ENCODE measurements at places on chromosomes 6 and 20. TPM values are rescaled to one million over a fixed set of nuclear protein-coding genes. Genes with fewer than 3 reads are reported as not detected.

The CGA gene
- not detected for total RNA-seq

The MAP1LC3A gene
- 32.1 TPM for total RNA-seq

The FAM229B gene
- 10.6 TPM for total RNA-seq

The SMOC2 gene
- total RNA-seq, result not detected

The RAD21L1 gene
- total RNA-seq, result not detected

The ULBP1 gene
- total RNA-seq, result 0.33 TPM

The RAET1L gene
- total RNA-seq, result not detected

The KIAA1755 gene
- 0.51 TPM for total RNA-seq

GRCh38 chr6:12801141-12801540 lies 84.6 kb downstream of the PHACTR1 start:
- no peak for DNase-seq
- no peak overlapping the region for H3K4me3 ChIP-seq
- H3K36me3 ChIP-seq, result no peaks in the 10 kb centered on the region
- no peaks in the 10 kb centered on the region for H3K4me1 ChIP-seq
- no peak overlapping the region for H3K27ac ChIP-seq
- H3K27me3 ChIP-seq, result no peaks in the 10 kb centered on the region

DNA sequence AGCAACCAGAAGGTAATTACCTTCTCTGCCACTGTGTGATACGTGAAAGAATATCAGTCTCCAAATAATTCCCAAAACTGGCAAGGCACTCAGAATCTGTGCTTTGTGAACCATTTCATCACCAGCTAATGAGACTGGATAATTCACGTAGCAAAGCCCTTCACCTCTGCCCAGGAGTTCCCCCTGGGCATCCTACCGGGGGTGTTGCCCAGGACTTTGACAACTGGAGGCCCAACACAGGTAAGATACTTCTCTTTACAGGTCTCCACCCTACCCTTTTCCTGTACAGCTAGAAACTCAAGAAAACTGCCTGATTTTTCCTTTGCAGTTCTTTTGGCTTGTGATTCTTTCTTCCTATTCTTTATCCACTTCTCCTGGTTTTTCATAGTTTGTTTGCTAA lies 2.7 kb upstream of the CD24 start:
- no peak overlapping the region for H3K4me3 ChIP-seq
- DNase-seq, result no peak
- H3K4me1 ChIP-seq, result peaks cover 3% of the 10 kb centered on the region
- peaks cover 31% of the 10 kb centered on the region for H3K27me3 ChIP-seq
- no peaks in the 10 kb centered on the region for H3K36me3 ChIP-seq

GRCh38 chr20:3797592-3798372 lies 1.7 kb downstream of the CDC25B start:
- DNase-seq, result no peak
- no peak overlapping the region for H3K4me3 ChIP-seq
- no peaks in the 10 kb centered on the region for H3K27me3 ChIP-seq
- H3K27ac ChIP-seq, result no peak overlapping the region

DNA sequence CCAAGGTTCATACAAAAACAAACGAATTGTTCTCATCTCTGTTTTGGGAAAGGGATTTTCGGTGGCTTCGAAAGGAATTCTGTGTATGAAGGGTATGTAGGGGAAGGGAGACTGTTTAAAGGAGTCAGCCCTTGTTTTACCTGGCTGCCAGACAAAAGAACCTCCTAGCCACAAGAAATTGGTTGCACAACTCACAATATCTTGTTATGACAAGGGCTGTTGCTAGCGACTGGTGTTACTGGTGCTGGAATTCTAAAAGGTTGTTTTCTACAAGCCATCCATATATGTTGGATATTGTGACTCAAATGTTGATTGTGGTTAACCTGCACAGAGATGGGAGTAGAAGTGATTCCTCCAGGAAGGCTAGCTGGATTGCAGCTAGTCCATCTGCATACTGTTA lies 34.6 kb upstream of the CITED2 start:
- H3K36me3 ChIP-seq, result no peaks in the 10 kb centered on the region
- H3K4me1 ChIP-seq, result no peaks in the 10 kb centered on the region
- no peaks in the 10 kb centered on the region for H3K27me3 ChIP-seq
- H3K27ac ChIP-seq, result no peak overlapping the region
- no peak for DNase-seq

- no peak for DNase-seq
- H3K27ac ChIP-seq, result no peak overlapping the region
- H3K27me3 ChIP-seq, result no peaks in the 10 kb centered on the region
- H3K4me1 ChIP-seq, result no peaks in the 10 kb centered on the region
- no peak overlapping the region for H3K4me3 ChIP-seq
These were observed 457.9 kb downstream of the HDGFL1 start for GRCh38 chr6:23027281-23027680.

DNA sequence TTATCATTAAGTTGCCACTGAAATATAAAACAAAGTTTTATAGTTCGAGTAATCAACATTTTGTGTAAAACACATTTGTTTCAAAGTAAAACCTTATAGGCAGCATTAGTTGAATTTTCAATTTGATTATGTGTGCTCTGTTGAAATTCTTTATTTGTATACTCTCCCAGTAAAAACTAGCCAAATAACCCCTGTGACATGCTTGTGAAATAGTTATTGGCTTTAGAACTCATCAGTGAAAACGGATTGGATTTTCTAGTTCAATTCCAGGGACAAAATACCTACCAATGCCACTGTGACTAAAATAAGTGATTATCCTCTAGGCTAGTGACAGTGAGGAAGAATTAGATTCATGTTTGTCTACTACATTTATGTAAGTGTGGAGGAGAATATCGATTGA lies 212.9 kb downstream of the TMEM200A start:
- DNase-seq, result no peak
- H3K27ac ChIP-seq, result no peak overlapping the region
- no peak overlapping the region for H3K4me3 ChIP-seq
- H3K4me1 ChIP-seq, result no peaks in the 10 kb centered on the region

GRCh38 chr6:56263596-56264315 lies 16.4 kb upstream of the COL21A1 start:
- DNase-seq, result no peak
- H3K4me3 ChIP-seq, result no peak overlapping the region
- H3K27ac ChIP-seq, result no peak overlapping the region
- no peaks in the 10 kb centered on the region for H3K36me3 ChIP-seq
- H3K4me1 ChIP-seq, result no peaks in the 10 kb centered on the region

DNA sequence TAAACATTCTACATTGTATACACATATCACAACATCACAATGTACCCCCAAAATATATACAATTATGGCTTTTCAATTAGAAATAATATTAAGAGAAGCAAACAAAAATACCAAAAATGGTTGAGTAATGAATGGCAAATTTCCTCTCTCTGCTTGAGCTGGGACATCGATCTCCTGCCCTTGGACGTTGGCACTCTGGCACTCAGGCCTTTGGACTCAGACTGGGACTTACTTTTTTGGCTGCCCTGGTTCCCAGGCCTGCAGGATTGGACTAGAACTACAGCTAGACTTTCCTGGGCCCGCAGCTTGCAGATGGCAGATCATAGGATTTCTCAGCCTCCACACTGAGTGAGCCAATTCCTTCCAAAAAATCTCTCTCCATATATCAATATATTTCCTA lies 52.9 kb upstream of the KCNK16 start:
- no peaks in the 10 kb centered on the region for H3K4me1 ChIP-seq
- DNase-seq, result no peak
- no peaks in the 10 kb centered on the region for H3K36me3 ChIP-seq
- H3K4me3 ChIP-seq, result no peak overlapping the region
- no peaks in the 10 kb centered on the region for H3K27me3 ChIP-seq
- H3K27ac ChIP-seq, result no peak overlapping the region

GRCh38 chr6:153662982-153663381 lies 376.1 kb upstream of the OPRM1 start:
- H3K27ac ChIP-seq, result no peak overlapping the region
- no peaks in the 10 kb centered on the region for H3K36me3 ChIP-seq

- DNase-seq, result no peak
- no peaks in the 10 kb centered on the region for H3K27me3 ChIP-seq
- H3K4me3 ChIP-seq, result no peak overlapping the region
- no peak overlapping the region for H3K27ac ChIP-seq
These were observed 19.9 kb downstream of the UQCC2 start for GRCh38 chr6:33691456-33692077.

DNA sequence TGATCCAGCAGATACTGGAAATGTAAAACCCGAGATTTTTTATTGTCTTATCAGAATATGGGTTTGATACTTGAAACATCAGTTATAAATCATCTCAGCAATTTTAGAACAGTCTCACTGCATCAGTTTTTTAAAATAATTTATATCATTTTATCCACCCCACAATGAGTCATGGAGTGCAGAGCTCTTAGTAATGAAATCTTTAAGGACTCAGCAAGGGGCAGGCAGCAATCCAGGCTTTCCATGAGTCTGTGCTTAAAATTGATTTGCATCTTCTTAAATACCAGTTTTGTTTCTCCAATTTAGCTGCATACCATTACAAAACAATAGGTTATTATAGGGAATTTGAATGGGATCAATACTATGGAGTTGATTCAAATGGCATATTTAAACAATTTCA lies 832.3 kb downstream of the C6orf118 start:
- no peak overlapping the region for H3K4me3 ChIP-seq
- no peak overlapping the region for H3K27ac ChIP-seq
- no peak for DNase-seq
- H3K36me3 ChIP-seq, result no peaks in the 10 kb centered on the region
- H3K27me3 ChIP-seq, result no peaks in the 10 kb centered on the region

DNA sequence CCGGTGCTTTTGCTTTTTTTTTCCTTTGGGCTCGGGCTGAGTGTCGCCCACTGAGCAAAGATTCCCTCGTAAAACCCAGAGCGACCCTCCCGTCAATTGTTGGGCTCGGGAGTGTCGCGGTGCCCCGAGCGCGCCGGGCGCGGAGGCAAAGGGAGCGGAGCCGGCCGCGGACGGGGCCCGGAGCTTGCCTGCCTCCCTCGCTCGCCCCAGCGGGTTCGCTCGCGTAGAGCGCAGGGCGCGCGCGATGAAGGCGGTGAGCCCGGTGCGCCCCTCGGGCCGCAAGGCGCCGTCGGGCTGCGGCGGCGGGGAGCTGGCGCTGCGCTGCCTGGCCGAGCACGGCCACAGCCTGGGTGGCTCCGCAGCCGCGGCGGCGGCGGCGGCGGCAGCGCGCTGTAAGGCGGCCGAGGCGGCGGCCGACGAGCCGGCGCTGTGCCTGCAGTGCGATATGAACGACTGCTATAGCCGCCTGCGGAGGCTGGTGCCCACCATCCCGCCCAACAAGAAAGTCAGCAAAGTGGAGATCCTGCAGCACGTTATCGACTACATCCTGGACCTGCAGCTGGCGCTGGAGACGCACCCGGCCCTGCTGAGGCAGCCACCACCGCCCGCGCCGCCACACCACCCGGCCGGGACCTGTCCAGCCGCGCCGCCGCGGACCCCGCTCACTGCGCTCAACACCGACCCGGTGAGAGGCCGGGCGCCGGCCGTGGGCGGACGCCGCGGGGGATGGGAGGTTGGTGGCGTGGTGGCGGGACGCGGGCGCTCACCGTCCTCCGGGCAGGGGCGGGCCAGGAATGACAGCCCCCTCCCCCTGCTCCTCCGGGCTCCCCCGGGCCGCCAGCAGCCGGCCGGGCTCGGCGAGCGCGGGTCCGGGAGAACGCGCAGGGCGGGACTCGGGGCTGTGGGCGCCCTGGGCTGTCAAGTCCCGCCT lies 606 bp downstream of the ID4 start:
- H3K27ac ChIP-seq, result no peak overlapping the region
- no peak overlapping the region for H3K4me3 ChIP-seq
- H3K36me3 ChIP-seq, result no peaks in the 10 kb centered on the region
- no peaks in the 10 kb centered on the region for H3K4me1 ChIP-seq
- peak; percentile 6 for DNase-seq

- H3K27ac ChIP-seq, result no peak overlapping the region
- no peaks in the 10 kb centered on the region for H3K36me3 ChIP-seq
- DNase-seq, result peak; percentile 7
- H3K27me3 ChIP-seq, result peaks cover 4% of the 10 kb centered on the region
These were observed 34.3 kb upstream of the TNFRSF21 start for GRCh38 chr6:47344022-47344421.

DNA sequence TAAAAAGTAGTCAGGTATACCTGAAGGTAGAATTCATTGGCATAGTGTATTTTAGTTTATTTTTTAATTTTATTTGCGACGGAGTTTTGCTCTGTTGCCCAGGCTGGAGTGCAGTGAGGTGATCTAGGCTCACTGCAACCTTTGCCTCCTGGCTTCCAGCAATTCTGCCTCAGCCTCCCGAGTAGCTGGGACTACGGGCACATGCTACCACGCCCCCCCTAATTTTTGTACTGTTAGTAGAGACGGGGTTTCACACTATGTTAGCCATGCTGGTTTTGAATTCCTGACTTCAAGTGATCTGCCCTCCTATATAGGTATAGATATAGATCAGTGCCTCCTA lies 102.8 kb upstream of the PRSS16 start:
- H3K36me3 ChIP-seq, result no peaks in the 10 kb centered on the region
- H3K4me3 ChIP-seq, result no peak overlapping the region
- no peak for DNase-seq
- H3K27me3 ChIP-seq, result peaks cover 1% of the 10 kb centered on the region
- no peak overlapping the region for H3K27ac ChIP-seq
- peaks cover 9% of the 10 kb centered on the region for H3K4me1 ChIP-seq
